ENCODE measurements at places on chromosomes 2 and 18. TPM values are rescaled to one million over a fixed set of nuclear protein-coding genes. Genes with fewer than 3 reads are reported as not detected.

KIF1A gene
- total RNA-seq = 3.1 TPM

UPP2 gene
- total RNA-seq = not detected

- DNase-seq = no peak
Measured at GRCh38 chr2:62347563-62348270, 151.8 kb downstream of the B3GNT2 start.

- no peak for DNase-seq
Measured at GRCh38 chr2:68018727-68019126, 44.1 kb downstream of the C1D start.

CD8A gene
- total RNA-seq = 0.60 TPM

- no peak for DNase-seq
Measured at GRCh38 chr18:43590182-43590903, 313.1 kb upstream of the SYT4 start.

DNA sequence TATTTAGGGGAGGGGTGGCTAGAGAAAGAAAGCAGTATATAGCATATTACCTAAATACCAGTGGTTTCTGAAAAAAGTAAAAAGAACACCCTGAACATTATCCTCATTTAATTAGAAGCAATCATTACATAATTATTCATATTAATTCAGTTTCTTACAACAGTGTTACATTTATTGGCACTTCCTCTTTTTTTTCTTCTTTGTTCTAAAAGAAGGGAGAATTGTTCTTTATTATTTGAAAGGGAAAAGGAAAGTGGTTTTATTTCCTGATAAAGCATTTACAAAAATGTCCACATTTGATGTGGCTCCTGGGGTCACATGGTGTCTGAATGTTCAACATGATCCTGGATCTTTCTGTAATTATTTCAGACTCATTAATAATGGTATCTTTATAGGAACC lies 254.9 kb upstream of the ZEB2 start:
- no peak for DNase-seq

DNA sequence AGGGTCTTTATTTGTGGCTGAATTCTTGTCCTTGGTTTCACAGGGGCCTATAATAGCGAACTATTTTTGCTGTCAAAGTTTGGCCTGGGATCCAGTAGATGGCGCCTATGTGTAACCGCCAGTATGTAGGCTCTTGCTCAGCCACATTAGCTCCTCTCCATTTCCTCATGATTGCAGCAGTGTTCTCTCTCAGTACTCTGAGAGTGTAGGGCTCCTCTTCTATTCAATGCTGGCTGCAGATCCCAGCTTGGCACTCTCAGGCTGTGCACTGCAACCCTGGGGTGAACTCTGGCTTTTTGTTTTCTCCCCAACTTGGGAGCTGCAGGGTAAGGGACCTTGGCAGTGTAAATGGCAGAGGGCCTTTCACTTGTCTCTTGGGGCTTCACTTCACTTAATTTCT lies 344.6 kb upstream of the CHAC2 start:
- peak; percentile 22 for DNase-seq

NYAP2 gene
- total RNA-seq = not detected

ERMN gene
- 0.14 TPM for total RNA-seq

GRCh38 chr18:56067214-56067894 lies 479.4 kb upstream of the TCF4 start:
- no peak for DNase-seq

DNA sequence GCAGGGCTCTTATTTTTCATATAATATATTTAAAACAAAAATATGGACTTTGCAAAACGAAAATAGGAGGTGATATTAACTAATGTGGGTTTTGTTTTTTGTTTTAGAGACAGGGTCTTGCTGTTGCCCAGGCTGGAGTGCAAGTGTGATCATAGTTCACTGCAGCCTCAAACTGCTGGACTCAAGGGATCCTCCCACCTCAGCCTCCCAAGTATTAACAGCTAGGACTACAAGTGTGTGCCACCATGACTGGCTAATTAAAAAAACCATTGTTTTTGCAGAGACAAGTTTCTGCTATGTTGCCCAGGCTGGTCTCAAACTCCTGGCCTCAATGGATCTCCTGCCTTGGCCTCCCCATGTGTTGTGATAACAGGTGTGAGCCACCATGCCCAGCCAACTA lies 70.4 kb upstream of the FZD5 start:
- DNase-seq = no peak

LOXHD1 gene
- not detected for total RNA-seq

DNA sequence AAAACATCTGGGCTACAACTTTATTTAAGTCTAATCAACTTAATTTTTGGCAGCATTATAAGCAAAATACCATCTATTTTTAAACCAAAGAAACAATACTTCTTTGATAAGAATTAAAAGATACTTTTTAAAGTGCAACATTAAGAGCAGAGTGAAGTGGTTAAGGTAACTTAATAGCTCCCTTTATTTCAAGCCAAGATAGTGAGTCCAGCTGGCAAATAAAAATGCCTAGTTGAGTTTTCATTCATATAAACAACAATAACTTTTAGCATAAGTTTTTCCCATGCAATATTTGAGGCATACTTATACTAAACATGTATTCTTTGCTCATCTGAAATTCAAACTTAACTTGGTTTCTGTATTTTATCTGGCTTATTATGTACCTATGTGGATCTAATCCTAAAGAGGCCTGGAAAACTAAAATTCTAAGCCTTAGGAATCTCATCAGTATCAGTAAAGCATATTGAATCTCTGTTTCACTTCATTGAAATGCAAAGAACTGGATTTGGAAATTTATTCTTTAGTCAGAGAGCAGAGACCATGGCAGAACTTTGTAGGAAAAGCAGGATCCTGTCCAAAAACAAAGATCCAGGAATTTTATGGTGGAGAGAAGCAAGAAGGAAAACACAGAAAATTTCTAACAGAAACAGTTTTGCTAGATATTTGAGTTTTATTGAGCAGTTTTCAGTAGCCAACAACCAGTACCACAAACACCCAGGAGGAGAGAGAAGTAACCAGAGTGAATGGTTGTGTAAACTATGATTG lies 95.9 kb downstream of the COL3A1 start:
- DNase-seq = no peak

DNA sequence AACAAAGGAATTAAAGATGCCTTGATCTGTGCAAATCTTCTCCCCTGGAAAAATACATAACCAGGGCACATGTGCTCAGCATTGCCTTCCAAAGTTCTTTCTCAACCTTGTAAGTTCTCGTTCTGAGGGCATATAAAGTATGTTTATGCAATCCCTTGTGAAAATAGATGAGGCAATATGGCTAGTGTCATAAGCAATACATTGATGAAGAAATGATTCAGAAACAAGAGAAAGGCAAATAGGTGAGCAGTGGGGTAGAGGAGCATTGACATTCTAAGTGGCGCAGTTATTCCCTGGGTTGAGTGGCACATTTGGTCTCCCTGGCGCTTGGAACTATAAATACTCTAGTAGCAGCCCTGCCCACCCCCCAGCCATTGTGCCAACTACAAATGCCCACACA lies 57.4 kb upstream of the PGAP1 start:
- DNase-seq = no peak

DNA sequence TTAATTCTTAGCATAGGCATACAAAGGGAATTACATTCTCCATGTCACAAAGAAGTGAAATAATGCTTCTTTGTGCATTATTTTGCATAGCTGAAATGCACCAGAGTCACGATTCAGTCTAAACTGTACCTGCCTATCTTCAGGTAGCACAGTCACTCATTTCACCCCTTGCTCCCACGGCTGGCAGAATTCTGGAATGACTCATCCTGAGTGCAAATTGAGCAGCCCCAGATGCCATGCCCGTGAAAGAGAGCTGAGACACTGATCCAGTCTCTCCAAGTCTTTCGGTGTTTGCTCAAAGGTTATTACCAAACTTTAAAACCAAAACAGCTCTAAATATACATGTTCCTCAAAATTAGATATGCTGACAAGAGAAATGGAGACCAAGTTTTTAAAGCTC lies 168.3 kb upstream of the POU3F3 start:
- no peak for DNase-seq

- no peak for DNase-seq
Measured at GRCh38 chr2:230600881-230601280, 111.8 kb upstream of the CAB39 start.

DNA sequence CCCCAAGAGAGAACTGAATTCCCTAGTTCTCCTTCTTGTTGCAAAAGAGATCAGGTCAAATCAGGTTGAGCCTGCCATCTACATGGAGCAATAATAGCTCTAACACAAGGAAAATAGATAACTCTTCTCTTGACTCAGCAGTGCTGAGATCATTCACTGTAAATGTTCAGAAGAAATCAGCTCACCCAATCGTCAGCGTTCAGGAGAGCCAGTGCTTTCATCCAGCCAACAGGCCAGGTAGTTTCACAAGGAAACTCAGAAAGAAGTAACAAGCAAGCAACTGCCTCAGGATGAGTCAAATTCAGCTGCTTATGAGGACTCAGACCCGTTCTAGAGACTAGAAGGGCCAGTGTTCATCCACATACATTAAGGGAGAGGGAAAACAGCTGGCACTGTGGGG lies 5.9 kb downstream of the LMAN2L start:
- DNase-seq = no peak

- DNase-seq = no peak
Measured at GRCh38 chr2:161357097-161357496, 48.9 kb downstream of the PSMD14 start.
